ENCODE measurements at places on chromosomes 1 and 21.

GRCh38 chr1:228208831-228209551 is 1.1 kb downstream of the OBSCN start:
- H3K27me3 ChIP-seq = peaks cover 14% of the 10 kb centered on the region
- no peak overlapping the region for H3K27ac ChIP-seq
- peaks cover 8% of the 10 kb centered on the region for H3K4me1 ChIP-seq
- DNase-seq = no peak
- no peaks in the 10 kb centered on the region for H3K36me3 ChIP-seq
- H3K4me3 ChIP-seq = no peak overlapping the region

GRCh38 chr21:41393876-41394465 is 32.1 kb upstream of the MX1 start:
- H3K36me3 ChIP-seq = peaks cover 34% of the 10 kb centered on the region
- H3K4me1 ChIP-seq = peaks cover 3% of the 10 kb centered on the region
- DNase-seq = no peak
- H3K4me3 ChIP-seq = no peak overlapping the region

- H3K36me3 ChIP-seq = peaks cover 38% of the 10 kb centered on the region
- peaks cover 16% of the 10 kb centered on the region for H3K27me3 ChIP-seq
- no peak overlapping the region for H3K4me3 ChIP-seq
- peak; percentile 79 for DNase-seq
- peaks cover 21% of the 10 kb centered on the region for H3K4me1 ChIP-seq
These were observed 4.5 kb downstream of the KCNJ9 start for GRCh38 chr1:160085686-160086455.

DNA sequence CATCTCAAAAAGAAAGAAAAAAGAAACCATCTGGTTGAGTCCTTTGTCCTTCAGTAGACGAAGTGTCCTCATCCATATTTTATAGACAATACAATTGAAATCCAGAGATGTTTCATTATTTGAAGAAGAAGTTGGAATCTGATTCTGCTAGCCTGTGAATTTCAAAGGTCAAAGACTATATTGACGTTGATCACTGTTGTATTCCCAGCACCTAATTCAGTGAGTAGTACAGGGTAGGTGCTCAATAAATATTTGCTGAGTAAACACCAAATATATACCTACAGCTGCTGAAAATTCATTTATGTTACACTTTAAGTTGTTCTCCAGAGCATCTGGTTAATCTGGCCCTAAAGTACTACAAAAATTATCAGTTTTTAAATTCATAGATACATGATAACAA is 135.2 kb downstream of the CACNA1E start:
- H3K4me1 ChIP-seq = no peaks in the 10 kb centered on the region
- no peak overlapping the region for H3K4me3 ChIP-seq
- H3K27me3 ChIP-seq = peaks cover 2% of the 10 kb centered on the region
- no peak for DNase-seq
- no peaks in the 10 kb centered on the region for H3K36me3 ChIP-seq
- H3K27ac ChIP-seq = no peak overlapping the region

DNA sequence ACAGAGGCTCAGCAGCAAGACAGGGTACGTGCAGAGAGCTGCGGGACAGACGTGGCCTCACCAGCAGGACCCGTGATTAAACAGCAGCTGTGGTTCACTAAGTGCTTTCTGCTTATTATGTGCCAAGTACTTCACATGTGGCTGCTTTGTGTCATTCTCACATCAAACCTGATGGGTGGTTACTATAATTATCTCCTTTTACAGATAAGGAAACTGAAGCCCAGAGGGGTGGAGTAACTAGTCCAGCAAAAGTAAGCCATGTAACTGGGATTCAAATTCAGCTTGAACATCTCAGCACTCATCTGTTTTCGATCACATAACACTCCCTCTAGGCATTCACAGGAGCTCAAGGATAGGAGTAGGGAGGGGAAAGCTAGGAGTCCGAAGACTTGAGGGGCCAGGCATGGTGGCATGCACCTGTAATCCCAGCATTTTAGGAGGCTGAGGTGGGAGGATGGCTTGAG is 50.8 kb upstream of the CLIC4 start:
- H3K4me3 ChIP-seq = no peak overlapping the region
- DNase-seq = no peak
- no peaks in the 10 kb centered on the region for H3K27me3 ChIP-seq
- H3K36me3 ChIP-seq = no peaks in the 10 kb centered on the region
- H3K27ac ChIP-seq = no peak overlapping the region
- no peaks in the 10 kb centered on the region for H3K4me1 ChIP-seq

DNA sequence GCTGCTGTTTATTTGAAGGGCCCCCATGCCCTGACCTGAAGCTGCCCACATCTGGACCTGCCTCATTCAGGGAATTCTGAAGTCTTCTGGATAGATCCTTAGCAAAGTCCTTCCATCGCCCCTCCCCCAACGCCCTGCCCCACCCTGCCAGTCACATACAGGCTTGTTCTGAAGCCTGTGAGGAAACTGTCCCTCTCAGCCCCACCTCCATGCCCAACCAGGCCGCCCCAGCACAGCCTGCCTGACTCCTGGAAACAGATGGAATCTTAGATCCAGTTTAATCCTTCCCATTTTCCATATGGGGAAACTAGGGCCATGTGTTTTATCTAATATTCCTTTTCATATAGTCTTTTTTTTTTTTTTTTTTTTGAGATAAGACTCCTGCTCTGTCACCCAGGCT is 44.5 kb upstream of the GPR37L1 start:
- H3K36me3 ChIP-seq = no peaks in the 10 kb centered on the region
- DNase-seq = no peak
- no peak overlapping the region for H3K4me3 ChIP-seq
- H3K27me3 ChIP-seq = no peaks in the 10 kb centered on the region
- H3K27ac ChIP-seq = no peak overlapping the region
- H3K4me1 ChIP-seq = no peaks in the 10 kb centered on the region

DNA sequence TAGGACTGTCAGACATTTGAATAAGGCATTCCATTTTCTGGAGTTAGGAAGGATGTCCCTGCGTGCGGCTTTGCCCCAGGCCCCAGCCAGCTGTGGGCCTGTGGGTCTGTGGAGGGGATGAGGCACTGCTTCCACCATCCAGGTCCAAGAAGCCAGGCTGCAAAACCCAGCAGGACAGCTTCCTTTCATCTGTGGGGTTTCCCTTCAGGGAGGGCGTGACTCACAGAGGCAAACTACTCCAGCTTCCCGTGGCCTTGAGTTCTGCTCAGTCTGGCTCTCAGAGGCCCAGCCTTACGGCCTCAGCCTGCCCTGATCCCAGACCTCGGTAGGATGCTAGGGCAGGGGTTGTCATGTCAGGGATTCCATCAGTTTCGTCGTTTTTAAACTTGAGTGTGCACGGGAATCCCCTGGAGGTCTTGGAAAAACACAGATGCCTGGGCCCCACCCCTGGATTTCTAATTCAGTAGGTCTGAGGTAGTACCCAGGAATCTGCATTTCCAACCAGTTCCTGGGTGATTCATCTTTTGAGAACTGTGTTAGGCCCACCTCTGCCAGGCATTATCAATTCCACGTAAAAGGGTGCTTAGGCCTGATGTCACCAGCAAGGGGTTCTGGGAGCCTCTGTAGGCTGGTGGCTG is 32.3 kb upstream of the TENT5C start:
- H3K36me3 ChIP-seq = no peaks in the 10 kb centered on the region
- no peaks in the 10 kb centered on the region for H3K27me3 ChIP-seq
- no peak overlapping the region for H3K27ac ChIP-seq
- H3K4me3 ChIP-seq = no peak overlapping the region
- H3K4me1 ChIP-seq = peaks cover 27% of the 10 kb centered on the region

DNA sequence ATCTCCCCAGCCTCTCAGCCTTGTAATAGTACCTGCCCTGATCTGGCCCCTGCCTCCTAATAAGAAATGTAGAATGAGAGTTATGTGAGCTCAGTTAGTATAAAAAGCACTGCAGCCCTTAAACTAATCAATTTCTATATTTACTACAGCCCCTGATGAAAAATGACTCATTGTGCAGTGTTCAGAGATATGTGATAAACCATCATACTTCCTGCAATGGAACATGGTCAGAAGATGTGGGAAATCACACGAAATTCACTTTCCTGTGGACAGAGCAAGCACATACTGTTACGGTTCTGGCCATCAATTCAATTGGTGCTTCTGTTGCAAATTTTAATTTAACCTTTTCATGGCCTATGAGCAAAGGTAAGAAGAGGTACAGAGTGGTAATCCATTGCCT is 176.8 kb upstream of the PDE4B start:
- DNase-seq = no peak
- no peaks in the 10 kb centered on the region for H3K36me3 ChIP-seq
- H3K4me1 ChIP-seq = no peaks in the 10 kb centered on the region
- H3K27me3 ChIP-seq = no peaks in the 10 kb centered on the region

DNA sequence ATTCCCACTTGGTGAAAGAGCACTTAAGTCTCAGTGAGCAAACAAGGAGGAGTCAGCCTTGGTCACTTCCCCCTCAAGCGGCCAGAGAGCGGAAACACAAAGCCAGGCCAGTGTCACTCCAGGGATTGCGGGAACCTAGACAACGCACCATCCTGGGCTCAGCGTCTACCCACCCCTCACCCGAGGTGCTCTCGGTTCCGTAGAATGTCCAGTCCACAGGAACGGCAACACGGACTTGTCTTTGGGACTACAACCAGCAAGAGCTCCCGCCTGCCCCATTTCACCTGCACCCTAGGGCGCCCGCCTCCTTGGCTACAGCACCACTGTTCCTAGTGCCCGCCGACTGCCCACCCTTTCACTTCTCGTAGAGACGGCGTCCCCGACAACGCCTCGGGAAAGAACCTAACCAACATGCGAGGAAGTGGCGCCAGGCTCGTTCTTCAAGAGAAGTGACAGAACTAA is 509 bp downstream of the GDAP2 start:
- no peak for DNase-seq
- H3K36me3 ChIP-seq = peaks cover 21% of the 10 kb centered on the region
- peaks cover 70% of the 10 kb centered on the region for H3K4me1 ChIP-seq
- H3K4me3 ChIP-seq = peak overlapping the region; percentile 95

DNA sequence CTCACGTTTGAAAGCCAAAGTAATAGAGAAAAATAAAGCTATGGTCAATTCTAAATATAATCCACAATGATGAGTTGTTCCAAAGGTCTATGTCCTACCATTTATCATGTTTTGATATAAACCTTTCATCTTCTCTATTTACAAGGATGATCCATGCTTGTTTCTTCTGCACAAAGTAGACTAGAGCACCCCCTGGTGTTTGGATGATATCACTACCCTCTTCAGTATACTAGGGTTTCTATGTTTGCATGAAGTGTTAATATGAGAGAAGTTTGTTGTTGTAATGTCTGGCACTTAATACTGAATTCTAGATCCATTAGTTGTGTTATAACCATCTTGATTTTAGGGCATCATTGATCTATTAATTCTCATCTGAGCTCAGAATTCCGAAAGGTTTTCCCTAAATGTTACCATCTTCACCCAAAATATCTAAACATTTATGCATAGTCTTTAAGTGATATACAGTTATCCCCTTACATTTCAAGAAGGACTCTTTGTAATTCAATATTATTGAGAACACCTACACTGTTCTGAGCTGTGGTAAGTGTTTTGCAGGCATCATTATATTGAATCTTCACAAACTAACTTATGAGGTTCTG is 21.1 kb downstream of the CLDN8 start:
- peaks cover 9% of the 10 kb centered on the region for H3K27me3 ChIP-seq
- no peaks in the 10 kb centered on the region for H3K36me3 ChIP-seq
- H3K4me3 ChIP-seq = no peak overlapping the region
- no peak overlapping the region for H3K27ac ChIP-seq

DNA sequence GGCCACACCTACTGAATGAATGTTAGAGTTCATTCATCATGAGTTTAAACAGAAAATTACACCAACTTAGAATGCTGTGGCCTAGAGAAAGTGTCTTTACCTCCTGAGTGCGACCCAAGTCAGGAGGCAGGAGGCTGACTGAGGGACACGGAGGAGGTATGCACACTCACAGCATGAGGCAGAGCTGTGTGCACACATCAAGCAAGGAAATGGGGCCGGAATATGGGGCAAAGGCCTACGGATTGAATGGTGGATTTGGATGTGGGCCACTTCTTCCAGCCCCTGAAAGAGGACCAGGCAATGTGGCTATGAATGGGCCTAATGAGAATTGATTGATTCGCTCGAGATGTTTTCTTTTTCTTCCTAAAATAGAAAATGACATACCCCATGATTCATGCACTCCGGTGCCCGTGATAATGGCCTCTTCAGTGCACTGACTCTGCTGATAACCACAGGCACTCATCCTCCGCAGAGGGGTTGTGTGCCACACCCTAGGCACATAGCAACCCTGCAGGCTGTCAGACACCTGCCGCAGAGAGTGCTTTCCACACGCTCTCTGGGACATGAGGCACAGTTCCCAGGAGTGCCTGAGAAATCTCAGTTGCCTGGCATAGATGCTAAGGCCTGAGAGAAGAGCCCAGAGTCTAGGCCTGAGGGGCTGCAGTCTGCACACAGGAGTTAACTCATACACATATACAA is 155.5 kb downstream of the GLUL start:
- H3K27me3 ChIP-seq = peaks cover 6% of the 10 kb centered on the region
- H3K4me3 ChIP-seq = no peak overlapping the region
- H3K4me1 ChIP-seq = peaks cover 19% of the 10 kb centered on the region
- H3K27ac ChIP-seq = peak overlapping the region; percentile 42
- no peak for DNase-seq
- no peaks in the 10 kb centered on the region for H3K36me3 ChIP-seq

GRCh38 chr1:66982561-66983260 is 57.9 kb downstream of the MIER1 start:
- H3K4me3 ChIP-seq = no peak overlapping the region
- no peak for DNase-seq
- no peaks in the 10 kb centered on the region for H3K27me3 ChIP-seq
- peaks cover 69% of the 10 kb centered on the region for H3K36me3 ChIP-seq
- peaks cover 29% of the 10 kb centered on the region for H3K4me1 ChIP-seq

DNA sequence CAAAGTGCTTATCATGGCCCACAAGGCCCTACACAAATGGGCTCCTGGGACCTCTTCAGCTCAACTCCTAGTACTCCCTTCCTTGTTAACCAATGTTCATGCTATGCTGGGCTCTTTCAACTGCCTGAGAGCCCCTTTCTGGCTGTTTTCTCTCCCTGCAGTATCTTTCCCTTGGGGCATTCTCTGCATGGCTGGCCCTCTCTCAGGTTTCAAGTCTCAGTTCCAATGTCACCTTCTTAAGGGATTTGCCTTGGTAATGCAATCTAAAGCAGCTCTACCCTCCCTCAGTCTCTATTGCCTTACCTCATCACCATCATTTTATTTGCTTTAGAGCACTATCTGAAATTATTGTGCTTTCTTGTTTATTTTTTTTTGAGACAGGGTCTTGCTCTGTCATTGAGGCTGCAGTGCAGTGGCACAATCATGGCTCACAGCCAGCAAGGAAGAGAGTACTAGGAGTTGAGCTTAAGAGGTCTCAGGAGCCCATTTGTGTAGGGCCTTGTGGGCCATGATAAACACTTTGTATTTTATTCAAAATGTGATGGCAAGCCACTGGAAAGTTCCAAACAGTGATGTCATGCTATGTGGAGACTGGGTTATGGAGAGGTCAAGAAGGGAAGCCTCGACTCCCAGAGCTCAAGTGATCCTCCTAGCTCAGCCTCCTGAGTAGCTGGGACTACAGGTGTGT is 63.4 kb upstream of the SRSF10 start:
- no peaks in the 10 kb centered on the region for H3K36me3 ChIP-seq
- no peak for DNase-seq

- H3K36me3 ChIP-seq = no peaks in the 10 kb centered on the region
- no peak overlapping the region for H3K4me3 ChIP-seq
- no peaks in the 10 kb centered on the region for H3K27me3 ChIP-seq
These were observed 54.1 kb downstream of the MRPL37 start for GRCh38 chr1:54254055-54254454.

GRCh38 chr1:214698559-214698958 is 95.6 kb downstream of the CENPF start:
- no peak overlapping the region for H3K4me3 ChIP-seq
- H3K36me3 ChIP-seq = peaks cover 4% of the 10 kb centered on the region
- no peaks in the 10 kb centered on the region for H3K4me1 ChIP-seq
- no peaks in the 10 kb centered on the region for H3K27me3 ChIP-seq
- DNase-seq = no peak

GRCh38 chr1:31796707-31797106 is 19.1 kb downstream of the SPOCD1 start:
- H3K36me3 ChIP-seq = no peaks in the 10 kb centered on the region
- DNase-seq = no peak
- H3K27me3 ChIP-seq = peaks cover 2% of the 10 kb centered on the region
- H3K4me3 ChIP-seq = no peak overlapping the region
- no peak overlapping the region for H3K27ac ChIP-seq
- H3K4me1 ChIP-seq = peaks cover 3% of the 10 kb centered on the region
